ENCODE measurements at places on chromosomes 6 and 20. TPM values are rescaled to one million over a fixed set of nuclear protein-coding genes. Genes with fewer than 3 reads are reported as not detected.

SLC32A1 gene
- 0.11 TPM for total RNA-seq

GMEB2 gene
- total RNA-seq: 19.6 TPM

WDR27 gene
- 38.3 TPM for total RNA-seq

CCND3 gene
- total RNA-seq: 332 TPM

- no peak for ATAC-seq
Measured at GRCh38 chr6:142716097-142716496, 228.9 kb downstream of the HIVEP2 start.

- ATAC-seq: no peak
Measured at GRCh38 chr6:4352731-4353130, 217.4 kb upstream of the ECI2 start.

Measured in activated T-helper 17 cell treated with anti-CD3 and anti-CD28 coated beads, Interleukin-2, amount 50 U/mL, for 72 hours (primary cell).